Lower lobe of right lung (tissue), 2 donors: ENCODE measurements at places on chromosomes 1 and 21. TPM values are rescaled to one million over a fixed set of nuclear protein-coding genes. Genes with fewer than 3 reads are reported as not detected.

DNA sequence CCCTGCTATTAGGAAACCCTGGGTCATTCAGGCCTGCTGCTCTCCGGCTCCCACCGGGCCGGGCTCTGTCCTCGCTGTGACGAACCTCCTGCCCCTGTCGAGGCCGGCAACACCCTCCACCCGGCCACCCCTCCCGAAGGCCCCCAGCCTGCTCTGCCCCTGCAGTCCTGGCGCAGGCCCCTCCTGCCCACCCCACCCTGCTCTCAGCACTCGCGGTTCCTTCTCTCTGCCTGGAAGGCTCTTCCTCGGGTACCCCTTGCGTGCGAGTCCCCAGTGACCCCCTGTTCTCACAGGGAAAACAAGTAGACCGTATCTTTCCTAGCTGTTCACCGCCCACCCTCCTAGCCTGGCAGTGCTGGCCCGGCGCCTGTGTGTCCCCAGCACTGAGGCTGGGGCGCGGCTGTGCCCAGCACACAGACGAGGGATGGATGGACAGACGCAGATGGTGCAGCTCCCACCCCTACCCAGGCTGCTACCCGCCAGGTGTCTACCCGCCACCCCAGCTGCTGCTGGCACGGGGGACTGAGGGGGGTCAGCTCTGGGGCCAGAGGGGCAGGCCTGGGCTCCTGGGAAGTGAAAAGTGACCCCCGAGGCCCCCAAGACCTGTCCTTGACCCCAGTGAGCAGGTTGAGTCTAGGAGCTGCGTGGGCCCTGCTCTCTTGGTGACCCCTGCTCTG, 3.1 kb upstream of the VWA1 start:
- DNase-seq: no peak

DNA sequence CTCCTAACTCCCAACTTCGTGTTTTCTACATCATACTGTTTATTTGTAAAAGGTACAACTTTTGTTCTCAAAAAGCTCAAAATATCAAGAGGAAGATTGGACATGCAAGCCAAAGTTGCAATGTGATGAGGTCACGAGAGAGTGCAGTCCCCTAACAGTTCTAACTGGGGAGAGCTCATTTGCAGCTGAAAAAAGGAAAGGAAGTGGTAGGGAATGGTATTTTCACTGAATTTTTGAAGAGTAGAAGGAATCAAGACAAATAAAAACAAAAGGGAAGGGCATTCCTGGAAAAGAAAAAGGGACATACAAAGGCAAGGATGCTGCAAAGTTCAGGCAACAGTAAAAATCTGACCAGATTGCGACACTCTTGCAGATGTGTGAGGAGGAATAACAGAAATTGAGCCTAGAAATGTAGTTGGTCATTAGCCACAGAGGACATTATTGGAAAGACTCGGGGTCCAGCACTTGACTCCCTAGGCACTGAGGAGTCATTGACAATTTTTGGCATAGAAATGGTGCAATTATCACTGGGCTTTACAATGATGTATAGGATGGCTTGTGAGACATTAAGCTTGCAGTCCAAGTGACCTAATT, 67.9 kb downstream of the TBX15 start:
- DNase-seq: no peak

GRCh38 chr1:63829349-63830327, 55.8 kb downstream of the ROR1 start:
- no peak for DNase-seq

- DNase-seq: no peak
Measured at GRCh38 chr1:59220356-59220755, 76.5 kb upstream of the FGGY start.

SRM gene
- total RNA-seq: 38.7 TPM

SLAMF7 gene
- total RNA-seq: 7.9 TPM

C1orf56 gene
- total RNA-seq: 4.8 TPM

DNA sequence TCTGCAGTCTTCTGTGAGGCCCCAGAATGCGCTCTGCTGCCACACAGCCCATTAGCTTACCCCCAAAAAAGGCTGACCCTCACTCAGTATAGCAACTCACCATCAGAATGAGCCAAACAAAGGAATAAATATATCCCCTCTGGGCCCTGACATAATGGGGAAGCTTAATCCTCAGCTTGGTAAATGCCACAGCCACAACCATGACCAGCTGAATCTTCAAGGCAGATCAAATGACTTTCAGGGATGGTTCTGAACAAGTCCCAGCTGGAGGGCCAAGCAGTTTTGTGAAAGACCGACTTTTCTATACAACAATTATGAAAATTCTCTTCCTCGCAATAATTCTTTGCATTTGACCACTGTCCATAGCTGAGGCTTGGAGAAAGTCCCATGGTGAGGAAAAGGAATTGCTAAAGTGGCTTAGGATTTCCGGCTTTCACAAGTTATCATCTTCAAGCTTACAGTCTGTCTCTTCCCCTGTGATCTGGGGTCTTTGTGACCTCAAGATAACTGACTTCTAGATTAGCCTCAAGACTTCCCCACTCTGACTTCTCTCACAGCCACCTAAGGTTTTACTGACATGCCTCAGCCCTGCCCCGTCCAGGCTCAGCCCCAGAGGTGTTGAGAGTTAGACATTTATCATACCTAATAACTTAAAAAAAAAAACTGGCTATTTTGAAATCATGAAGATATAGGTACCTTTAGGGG, 47.8 kb upstream of the PBX1 start:
- no peak for DNase-seq

- DNase-seq: no peak
Measured at GRCh38 chr1:147726168-147726567, 34.2 kb downstream of the GJA5 start.

- DNase-seq: no peak
Measured at GRCh38 chr1:45669859-45670655, 16.3 kb downstream of the GPBP1L1 start.

DNA sequence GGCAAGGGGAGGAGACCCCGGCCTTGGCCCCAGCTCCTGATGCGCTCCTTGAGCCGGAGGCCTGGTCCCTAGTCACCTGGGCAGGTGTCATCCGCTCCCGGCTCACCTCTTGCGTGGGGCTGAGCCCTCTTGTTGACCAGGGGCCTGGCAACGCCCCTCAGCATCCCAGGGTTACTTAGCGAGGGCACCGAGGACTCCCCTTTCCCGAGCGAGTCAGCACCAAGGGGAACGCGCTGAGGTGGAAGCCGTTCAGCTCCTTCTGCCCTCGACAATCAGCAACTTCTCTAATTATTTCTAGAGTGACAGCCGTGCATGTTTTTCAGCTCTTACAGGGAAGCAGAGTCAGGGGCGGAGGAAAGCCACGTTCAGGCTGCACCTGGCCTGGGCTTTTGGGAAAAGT, 522 bp downstream of the SLC45A1 start:
- no peak for DNase-seq

LHX8 gene
- not detected for total RNA-seq

CA14 gene
- 0.38 TPM for total RNA-seq

ZNF648 gene
- not detected for total RNA-seq

DNA sequence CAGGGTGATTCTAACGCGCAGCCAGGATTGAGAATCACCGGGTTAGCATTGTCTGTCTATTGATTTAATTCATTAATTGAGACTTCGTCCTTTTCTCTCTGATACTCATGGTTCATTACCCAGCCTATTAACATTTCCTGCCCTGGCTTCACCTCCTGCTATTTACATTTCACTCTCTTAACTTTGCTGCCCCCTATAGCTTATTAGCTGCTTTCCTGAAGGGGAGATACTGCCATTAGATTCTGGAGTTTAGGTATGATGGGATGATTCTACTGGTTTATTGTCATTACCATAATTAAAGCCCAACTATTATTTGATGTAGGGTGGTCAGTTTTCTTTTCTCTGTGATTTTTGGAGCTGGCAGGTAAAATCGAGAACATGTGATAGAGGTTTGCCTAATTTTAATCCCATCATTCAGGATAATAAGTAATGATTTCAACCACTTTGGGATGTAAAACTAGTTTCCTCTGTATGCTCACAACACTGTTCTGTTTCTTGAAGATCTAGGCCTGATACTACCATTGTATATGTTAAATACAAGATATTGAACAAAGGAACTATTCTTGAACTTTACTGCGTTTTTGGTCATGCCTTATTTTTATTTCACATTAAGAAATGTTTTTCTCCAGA, 6.4 kb downstream of the PPP2R5A start:
- DNase-seq: no peak

PLA2G2F gene
- total RNA-seq: not detected

DNA sequence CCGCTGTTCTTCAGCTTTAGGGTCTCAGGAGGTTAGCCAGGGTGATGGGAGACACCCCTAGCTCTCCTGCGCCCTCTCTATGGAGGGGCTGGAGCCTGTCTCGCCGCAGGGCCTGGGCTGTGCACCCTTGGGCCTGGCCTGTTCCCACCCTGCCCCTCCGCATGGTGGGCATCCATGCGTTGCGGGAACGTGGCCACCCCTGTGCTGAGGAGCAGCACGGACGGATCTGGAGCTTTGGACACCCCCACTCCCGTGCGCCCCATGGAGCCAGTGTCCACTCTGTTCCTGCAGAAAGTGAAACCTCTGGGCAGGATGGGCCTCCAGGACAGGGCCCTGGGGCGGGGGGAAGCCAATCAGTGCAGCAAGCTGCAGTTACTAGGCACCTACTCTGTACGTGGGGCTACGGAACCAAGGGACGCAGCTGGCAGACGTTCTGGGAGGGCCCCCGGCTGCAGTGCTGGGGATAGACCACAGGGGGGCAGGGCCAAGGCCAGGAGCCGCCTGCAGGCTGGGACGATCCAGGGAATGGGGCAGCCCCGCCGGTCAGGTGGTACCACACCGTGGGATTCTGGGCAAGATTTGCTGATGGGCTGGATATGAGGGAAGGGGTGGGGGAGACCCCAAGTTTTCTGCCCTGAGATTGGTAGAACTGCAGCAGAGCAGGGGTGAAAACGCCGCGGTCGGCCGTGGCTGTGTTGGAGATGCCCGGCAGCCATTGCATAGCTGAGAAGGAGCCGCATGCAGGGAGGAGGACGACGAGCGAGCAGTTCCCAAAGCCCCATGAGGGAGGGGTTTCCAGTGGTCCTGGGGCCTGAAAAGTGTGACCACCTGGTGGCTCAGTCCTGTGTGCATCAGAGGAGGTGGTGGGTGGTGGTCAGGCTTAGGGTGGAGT, 43.3 kb downstream of the TP73 start:
- peak; percentile 72 for DNase-seq

DNA sequence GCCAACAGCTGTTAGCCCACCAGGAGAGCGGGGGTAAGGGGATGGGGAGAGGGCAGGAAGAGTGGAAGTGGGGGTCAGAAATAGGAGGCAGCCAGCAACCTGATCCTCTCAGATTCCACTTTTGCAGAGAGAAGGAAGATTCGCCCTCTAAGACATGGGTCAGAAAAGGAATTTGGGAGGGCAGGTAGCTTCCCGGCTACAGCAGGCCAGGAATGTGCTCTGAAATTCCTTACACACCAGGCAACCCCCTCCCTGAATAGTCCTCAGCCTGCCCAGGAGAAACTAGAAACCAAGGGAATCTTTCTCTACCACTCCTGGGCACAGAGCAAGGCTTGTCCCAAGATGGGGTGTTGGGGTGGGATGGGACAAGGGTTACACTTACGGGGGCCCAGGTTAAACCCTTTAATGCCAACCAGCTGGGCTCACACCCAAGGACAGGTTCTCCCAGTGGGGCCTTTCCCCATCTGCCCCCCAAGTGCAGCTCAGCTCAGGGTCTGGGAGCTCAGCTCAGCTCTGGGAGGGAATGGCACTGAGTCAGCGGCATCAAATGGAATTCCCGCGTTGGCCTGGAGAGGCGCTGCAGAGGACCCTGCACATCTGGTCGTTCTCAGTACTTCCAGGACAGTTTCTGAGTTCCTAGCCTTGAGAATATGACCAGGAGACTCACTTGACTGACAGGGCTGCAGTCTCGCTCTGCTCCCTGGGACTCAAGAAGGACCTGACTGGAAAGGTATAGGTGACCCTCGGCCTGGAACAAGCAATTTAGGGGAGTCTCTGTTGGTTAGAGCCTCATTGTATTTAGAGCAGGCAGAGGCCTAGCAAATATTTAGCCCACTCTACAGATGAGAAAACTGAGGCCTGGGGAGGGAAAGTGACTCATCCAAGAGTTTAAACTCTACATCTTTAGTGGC, 761 bp downstream of the TNNT2 start:
- DNase-seq: no peak

CRYZ gene
- total RNA-seq: 34.8 TPM

DNA sequence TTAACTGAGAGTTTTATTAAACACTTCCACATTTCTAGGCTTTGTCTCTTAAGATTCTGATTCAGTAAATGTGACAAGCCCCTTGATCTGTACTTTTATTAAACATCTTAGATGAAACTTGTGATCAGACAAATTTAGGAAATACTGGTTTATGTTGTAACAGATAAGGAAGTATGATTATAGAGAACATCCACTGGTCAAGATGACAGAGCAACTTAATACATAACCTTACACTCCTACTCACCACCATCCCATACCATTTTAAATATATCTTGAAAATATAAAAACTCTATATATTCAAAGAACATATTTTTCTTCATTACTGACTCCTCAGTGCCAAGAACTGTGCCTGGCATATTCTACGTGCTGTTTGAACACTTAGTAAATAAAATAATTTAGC, 217.5 kb downstream of the LRRC40 start:
- no peak for DNase-seq

- no peak for DNase-seq
Measured at GRCh38 chr1:111468717-111469100, 5.1 kb upstream of the C1orf162 start.

- DNase-seq: no peak
Measured at GRCh38 chr1:207362962-207363860, 41.7 kb downstream of the CD55 start.

DNA sequence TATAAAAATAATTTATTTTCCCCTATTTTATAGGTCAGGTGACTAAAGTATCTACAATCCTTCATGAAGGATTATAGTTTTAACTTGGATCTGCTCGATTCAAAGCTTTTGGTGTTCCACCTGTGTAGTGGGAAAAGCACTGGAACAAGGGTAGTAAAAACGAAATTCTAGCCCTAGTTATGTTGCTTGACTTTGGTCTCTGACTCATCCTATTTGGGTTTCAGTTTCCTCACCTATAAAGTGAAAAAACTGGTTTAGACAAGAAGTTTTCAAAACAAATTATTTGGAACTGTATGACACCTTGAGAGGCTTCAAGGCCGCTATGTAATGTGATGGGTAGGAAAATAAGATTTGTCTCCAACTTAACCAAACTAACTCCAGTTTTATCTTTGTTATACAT, 505.2 kb upstream of the ZRANB2 start:
- DNase-seq: no peak

LDLRAD1 gene
- 13.7 TPM for total RNA-seq
